Urinary bladder (tissue), 4 donors: ENCODE measurements at places on chromosomes 7 and 10.

DNA sequence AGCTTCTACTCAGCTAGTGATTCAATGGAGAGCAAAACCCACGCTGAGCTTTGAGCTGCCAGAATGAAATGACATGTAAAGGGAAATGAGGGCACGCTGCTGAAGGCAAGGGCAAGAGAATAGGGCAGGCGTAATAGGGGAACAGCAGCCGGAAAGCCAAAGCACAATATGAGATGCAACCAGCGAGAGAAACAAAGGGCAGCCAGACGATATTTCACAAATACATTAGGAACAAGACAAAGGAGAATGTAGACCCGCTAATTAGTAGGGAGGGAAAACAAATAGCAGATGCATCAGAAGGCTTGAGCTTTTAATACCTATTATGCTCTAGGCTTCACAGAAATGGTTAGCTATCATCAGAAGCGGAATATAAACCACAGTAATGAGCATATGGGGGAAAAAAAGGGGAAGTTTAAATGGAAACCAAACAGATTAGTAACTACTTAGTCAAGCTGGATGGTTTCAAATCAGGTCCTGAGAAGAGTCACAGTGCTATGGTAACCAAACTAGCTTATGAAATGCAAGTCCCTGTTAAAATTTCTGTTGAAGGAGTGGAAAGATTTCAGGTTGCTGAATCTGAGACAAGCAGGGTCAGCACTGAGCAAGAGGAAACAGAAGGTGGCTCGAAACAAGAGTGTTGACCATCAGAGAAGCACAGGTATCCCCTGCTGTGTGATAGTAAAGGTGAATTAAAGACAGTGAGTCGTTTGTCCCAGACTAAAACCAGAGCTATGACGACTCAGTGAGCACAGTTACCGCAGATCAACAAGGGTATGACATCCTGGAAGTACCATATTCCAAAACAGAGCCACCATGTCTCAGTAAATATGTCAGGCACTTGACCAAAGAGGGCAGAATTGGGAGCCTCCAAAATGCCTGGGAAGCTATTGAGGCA lies 496.9 kb upstream of the CELF2 start:
- no peak for DNase-seq

DNA sequence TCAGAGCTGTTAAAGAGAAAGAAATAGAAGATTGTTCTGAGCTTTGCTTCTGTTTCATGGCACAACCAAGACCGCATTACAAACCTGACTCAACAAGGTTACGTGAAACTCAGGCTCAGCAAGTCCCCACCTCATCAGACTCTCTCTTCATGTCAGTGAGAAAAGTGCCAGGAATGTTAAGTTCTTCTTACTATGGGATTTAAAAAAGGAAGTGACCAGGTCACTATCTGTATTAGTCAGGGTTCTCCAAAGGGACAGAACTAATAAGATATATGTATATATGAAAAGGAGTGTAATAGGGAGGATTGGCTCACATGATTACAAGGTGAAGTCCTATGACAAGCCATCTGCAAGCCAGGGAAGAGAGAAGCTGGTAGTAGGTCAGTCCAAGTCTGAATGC lies 25.4 kb upstream of the PAPSS2 start:
- DNase-seq: no peak

GRCh38 chr7:2314209-2314955 lies at the start of gene SNX8:
SNX8 (minus strand) TSS chr7:2314441; CDS start chr7:2314421, 20 bp downstream.
- peak; percentile 40 for DNase-seq

DNA sequence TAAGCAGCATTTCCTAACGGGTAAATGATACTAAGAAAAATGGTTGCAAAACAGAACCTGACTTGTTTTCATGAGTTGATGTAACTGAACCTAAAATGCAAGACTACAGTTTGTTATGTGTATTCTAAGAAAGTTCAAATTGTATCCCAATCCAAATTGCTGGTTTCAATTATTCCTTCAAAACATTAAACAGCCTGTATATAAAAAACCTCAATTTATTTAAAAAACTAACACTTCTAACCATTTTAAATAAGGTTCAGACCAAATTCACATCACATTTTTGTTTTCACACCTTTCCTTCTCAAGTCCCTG lies 80.9 kb downstream of the LRRC17 start:
- DNase-seq: no peak

DNA sequence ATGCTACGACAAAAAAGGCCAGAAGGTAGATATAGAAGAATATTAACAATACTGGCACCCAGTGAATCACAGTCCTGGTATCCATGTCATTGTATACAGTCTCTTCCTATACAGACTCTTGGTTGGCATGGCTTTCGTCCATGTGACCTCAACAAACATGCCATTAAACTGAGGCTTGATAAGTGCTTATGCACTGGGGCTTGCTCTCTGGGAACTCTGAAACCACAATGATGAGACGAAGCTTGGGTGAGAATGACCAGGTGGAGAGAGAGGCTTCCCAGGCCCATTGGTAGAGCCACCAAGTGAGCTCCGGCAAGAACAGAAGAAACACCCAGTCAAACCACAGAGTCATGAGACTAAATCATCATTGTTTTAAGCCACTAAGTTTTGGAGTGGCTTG lies 33.2 kb downstream of the PNPLA8 start:
- DNase-seq: no peak

- DNase-seq: no peak
Measured at GRCh38 chr7:141928146-141928844, 12.1 kb downstream of the OR9A4 start.
